ENCODE measurements at places on chromosomes 1 and 21. TPM values are rescaled to one million over a fixed set of nuclear protein-coding genes. Genes with fewer than 3 reads are reported as not detected.

GPR37L1 gene
- not detected for total RNA-seq

RGS16 gene
- total RNA-seq = not detected

EPS8L3 gene
- not detected for total RNA-seq

ZMYND12 gene
- 0.77 TPM for total RNA-seq

AIRE gene
- not detected for total RNA-seq

ZYG11B gene
- 49.1 TPM for total RNA-seq

GPR52 gene
- 3.2 TPM for total RNA-seq

RGS13 gene
- total RNA-seq = not detected

TMEM50A gene
- 142 TPM for total RNA-seq

FCRL1 gene
- total RNA-seq = not detected

CRYZL1 gene
- total RNA-seq = 14.3 TPM

MAN1C1 gene
- 4.5 TPM for total RNA-seq

LMNA gene
- total RNA-seq = 1,173 TPM

TSPEAR gene
- not detected for total RNA-seq

PLA2G5 gene
- total RNA-seq = not detected

ESRRG gene
- total RNA-seq = 0.73 TPM

SLC9C2 gene
- total RNA-seq = not detected

PTPRF gene
- total RNA-seq = 4.0 TPM

OR2L5 gene
- total RNA-seq = 0.36 TPM

MYOG gene
- total RNA-seq = not detected

LEMD1 gene
- total RNA-seq = 1.1 TPM

NBPF1 gene
- 30.1 TPM for total RNA-seq

NCF2 gene
- under 0.01 TPM for total RNA-seq

ADAR gene
- total RNA-seq = 204 TPM

RGSL1 gene
- total RNA-seq = not detected

SLC6A9 gene
- total RNA-seq = 1.7 TPM

MFSD2A gene
- total RNA-seq = 11.3 TPM

FAM131C gene
- not detected for total RNA-seq

FCGR3B gene
- not detected for total RNA-seq

All from melanocyte of skin (primary cell).